WTC11 (cell line): ENCODE measurements at places on chromosomes 4 and X. TPM values are rescaled to one million over a fixed set of nuclear protein-coding genes. Genes with fewer than 3 reads are reported as not detected.

GRCh38 chr4:110626532-110627153 lies 3.8 kb upstream of the PITX2 start:
- peak; percentile 31 for DNase-seq

DNA sequence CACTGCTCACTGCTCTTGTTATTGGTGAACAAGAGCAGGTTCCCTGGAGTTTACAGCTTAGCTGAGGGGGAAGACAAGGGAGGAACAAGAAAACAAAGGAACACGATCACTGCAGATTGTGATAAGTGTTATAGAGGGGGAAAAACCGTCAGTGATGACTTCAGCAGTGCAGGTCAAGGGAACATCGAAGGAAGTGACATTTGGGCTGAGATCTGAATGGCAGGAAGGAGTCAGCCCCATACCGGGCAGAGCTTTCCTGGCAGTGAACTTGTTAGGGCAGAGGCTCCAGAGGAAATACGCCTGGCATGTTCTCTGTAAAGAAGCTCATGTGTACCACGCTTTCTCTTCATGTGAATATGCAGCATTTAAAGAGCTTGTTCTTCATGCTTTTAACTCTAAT lies 78.1 kb downstream of the LDB2 start:
- no peak for DNase-seq

DNA sequence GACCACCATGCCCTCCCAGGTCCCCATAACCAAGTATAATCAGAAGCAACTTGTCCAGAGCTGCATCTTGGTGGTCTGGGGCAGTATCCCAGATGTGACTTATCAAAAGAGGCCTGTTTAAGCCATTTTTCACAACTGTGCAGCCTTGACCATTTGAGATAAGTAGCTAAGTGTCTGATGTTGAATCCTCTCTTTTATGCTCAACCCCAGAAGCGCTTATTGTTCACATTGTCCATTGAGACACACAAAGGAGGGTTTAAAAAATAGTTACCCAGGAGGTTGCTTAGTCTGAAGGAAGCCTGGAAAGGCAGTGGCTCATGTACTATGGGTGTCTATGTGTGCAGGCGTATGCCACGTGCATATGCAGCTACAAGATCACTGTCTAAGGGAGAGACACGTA lies 27.0 kb downstream of the ENPP6 start:
- DNase-seq = no peak

DNA sequence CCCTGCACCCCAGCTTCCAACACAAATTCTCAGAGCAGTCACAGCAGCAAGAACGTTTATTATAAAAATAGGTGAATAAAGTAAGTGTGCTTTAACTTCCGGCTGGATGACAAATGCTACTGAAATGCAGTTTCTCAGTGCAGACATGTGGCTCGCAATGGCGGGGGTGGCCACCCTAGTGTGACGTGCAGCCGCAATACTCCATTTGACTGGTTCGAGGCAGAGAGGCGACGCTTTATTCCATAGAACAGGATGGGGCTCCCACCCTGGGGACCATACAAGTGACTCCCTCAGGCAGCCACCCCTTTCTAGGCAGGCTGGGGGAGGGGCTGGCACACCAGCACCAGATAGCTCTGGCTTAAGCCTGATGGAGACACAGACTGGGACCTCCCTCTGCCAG lies 14.5 kb downstream of the TNIP2 start:
- no peak for DNase-seq

- DNase-seq = no peak
Measured at GRCh38 chrX:132401935-132402334, 86.9 kb downstream of the MBNL3 start.

GRCh38 chrX:102995316-102995715 lies 58.2 kb downstream of the RAB40AL start:
- DNase-seq = no peak

GRCh38 chrX:47992095-47992380 lies 11.8 kb downstream of the ZNF182 start:
- DNase-seq = no peak

The PNMA5 gene
- total RNA-seq = 0.13 to 0.27 TPM (median 0.25 TPM) in 3 replicates

DNA sequence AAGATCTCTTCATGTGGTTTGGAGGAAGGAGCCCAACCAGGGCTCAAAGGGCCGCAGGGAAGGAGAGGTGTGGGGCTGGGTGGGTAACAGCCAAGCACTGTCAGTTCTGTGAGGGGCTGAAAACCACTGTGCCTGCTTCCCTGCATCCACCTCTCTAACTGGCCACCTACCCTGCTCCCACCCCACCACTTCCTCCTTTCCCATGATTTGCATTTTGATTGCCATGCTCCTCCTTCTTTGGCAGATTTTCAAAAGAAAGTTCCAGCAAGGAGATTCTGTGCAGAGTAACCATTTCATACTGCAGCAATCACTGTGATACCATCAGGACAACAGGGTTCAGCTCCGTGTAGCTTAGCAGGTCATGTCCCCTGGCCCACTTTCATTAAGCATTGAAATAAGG lies 1.8 kb downstream of the ZNF674 start:
- no peak for DNase-seq

GRCh38 chrX:802846-803245 lies 172.3 kb downstream of the SHOX start:
- DNase-seq = no peak

DNA sequence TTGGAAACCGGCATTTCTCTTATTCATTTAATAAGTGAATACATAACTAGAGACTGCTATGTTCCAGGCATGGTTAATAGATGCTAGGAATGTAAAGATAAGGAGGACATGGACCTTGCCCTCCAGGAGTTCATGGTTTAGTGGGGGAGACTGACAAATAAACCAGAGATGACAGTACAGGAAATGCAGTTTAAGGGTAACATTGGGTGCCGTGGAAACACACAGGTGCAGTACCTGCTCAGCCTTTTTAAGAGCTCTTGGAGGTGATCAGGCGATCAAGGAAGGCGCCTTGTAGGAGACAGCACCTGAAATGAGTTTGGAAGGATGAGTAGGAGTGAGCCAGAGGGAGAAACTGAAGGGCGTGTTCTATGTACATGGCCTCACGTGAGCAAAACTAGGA lies 145.8 kb downstream of the AASDH start:
- no peak for DNase-seq

DNA sequence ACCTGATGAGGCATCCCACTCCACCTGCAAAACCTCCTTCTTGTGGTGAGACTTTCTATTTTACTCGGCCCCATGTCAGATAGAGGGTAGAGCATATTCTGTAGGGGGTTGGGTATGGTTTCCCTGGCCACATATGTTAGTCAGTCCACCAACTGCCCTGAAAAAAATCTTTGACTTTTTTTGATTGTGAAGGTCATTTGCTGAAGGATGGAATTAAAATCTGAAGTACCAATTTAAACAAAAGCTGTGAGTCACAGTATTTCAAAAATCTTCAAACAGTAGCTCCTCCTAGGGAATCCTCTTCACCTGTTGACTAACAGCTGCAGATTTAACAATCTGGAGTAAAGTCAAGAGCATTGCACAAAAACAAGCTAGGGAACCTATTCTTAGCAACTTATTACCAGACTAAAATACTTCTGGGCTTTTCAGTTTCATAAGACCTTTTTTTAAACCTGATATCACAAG lies 8.0 kb upstream of the CCDC110 start:
- no peak for DNase-seq

GRCh38 chrX:68432648-68433047 lies 647 bp downstream of the OPHN1 start:
- DNase-seq = no peak
